ENCODE measurements at places on chromosomes 12 and 14. TPM values are rescaled to one million over a fixed set of nuclear protein-coding genes. Genes with fewer than 3 reads are reported as not detected.

DNA sequence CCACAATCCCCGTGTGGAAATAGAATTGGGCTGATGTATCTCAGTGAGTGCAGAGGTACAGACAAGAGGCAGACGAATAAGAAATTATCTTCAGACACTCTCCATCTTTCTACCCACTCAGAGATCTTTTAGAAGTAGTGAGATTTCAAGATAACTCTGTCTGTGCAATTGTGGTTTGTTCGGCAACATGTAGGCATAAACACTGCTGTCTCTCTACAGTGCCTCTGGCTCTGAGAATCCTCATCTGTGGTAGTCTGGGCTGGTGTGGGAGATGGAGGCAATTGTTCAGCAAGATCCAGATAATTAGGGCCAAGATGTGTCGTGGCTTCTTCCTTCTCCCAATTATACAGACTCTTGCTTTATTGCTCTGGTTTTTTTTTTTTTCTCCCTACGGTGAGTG, 3.1 kb downstream of the HOXC13 start:
- no peak for DNase-seq

The PTGER2 gene
- 10.9 TPM for total RNA-seq

DNA sequence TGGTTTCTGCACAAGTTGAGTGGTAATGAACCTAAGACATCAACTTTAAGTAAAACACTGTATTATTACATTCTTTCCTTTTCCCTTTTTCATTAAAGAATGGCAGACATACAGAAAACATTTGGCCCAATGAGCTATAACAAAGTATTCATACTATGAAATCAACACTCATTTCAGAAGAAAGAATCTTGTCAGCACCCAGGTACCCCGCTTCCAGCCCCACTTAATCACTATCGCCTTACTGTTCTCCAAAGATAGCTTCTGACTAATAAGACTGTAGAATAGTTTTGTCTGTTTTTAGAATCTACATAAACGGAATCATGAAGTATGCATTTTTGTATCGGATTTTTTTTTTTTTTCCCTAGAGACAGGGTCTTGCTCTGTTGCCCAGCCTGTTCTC, 9.5 kb downstream of the CNTN1 start:
- DNase-seq, result no peak

The NT5DC3 gene
- total RNA-seq, result 7.1 TPM

DNA sequence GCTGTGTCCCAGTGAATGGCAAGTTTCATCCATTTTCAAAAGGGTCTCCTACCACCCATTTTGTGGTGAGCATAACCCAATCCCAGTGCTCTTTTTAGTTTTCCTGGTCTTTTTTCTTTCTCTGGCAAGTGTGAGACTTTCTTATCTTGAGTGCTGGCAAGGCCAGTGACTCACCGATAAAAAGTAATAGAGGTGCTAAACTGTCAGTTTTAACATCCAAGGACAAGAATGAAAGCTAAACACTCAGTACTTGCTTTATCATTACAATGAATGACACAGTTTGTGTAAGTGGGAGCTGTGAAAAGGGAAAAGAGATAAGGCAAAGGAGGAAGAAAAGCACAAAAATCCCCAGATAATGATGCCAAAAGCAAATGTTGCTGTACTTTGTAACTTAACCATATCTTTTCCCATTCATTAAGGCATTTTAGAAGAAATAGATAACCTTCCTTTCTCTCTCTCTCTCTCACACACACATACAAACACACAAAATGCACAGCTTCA, 4.9 kb upstream of the LRIG3 start:
- DNase-seq, result no peak

GRCh38 chr12:113903381-113903863, 62.7 kb downstream of the RBM19 start:
- no peak for DNase-seq

DNA sequence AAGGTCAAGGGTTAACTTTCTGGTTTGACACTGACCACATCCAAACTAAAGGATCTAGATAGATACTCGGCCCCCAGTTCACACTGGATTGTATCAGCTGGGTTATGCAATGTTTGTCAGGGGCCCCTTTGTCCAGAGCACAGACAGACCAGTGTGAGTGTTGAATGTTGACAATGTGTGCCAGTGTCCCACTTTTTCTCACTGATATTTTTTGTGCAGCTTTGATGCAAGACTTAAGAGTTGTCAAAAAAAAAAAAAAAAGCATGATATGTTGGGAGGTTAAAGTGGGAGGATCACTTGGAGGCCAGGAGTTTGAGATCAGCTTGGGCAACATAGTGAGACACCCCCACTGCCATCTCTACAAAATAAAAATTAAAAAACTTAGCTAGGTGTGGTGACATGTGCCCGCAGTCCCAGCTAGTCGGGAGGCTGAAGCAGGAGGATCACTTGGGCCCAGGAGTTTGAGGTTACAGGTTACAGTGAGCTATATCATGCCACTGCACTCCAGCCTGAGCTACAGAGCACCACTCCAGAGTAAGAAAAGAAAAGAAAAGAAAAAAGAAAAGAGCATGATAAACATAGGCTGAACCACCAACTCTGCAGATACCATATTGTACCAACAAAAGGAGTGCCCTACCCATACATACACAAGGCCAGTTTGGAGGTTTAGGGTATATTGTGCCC, 97.5 kb downstream of the LGR5 start:
- DNase-seq, result no peak

GRCh38 chr12:131119936-131120335, 166.2 kb downstream of the ADGRD1 start:
- DNase-seq, result no peak

GRCh38 chr12:2682296-2683251, 112.2 kb upstream of the FKBP4 start:
- no peak for DNase-seq

DNA sequence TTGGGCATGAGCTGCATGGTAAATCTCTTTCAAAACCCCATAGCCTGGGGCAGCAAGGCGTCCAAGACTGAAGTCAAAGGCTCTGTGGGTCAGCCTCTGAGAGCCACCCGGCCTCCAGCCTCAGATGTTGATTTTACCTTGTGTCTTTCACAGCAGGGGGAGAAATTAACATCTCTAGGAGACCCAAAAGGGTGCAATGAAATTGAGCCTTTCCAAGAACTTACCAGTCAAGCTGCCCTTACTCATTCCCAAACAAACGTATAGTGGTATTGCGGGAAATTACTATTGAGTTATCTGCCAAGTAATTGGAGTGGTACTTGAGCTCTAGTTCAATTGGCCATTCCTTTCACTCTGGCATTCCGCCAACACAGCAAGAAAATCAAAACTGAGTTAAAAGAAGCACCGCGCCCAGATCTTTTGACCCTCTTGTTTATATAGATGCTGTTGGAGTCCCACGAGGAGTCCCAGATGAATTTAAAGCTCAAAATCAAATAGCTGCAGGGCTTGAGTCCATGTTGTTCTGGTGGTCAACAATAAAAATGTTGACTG, 380.7 kb upstream of the SYT1 start:
- no peak for DNase-seq

DNA sequence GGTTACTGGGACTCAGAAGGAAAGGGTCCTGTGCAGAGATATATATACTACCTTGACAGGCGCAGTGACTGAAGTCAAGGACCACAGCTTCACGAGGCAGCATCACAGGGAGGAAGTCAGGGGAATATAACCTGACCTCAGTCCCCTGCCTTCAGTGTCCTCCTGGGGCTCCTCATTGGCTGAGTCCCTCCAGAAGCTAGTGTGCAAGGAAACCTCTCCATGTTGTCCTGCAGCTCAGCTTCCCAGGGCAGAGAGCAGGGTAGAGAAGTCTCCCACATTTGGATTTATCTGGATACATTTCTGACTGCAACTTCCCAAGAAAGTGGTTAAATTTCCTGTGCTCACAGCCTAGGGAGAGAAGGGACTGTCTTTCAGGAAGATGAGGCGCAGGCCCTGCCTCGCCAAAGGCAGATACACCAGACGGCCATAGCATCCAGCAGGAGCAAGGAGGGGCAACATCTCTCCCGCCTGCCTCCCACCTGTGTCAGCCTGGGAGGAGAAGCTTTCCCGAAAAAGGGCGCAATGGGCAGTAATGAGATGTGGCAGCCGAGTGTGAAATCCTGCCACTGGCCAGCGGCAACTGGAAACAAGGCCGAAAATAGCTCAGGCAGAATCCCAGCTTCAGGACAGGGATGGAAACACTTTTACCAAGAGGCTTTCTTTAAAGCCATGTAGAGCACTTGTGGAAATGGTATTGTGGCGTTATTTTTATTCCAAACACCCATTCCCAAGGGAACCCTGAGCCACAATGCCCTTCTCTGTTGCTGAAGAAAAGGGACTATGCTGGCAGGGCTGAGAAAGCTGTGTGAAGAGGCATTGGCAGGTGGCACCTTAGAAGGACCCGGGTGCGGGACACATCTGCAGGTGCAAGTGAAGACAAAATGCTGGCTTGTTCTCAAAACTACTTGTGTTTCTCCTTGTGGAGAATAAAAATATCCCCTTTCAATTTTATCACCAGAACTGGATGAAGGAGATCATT, 54.9 kb upstream of the HIF1A start:
- no peak for DNase-seq

Measured in mesenteric fat pad (tissue), 1 donor.